ENCODE measurements at places on chromosomes 4 and X. TPM values are rescaled to one million over a fixed set of nuclear protein-coding genes. Genes with fewer than 3 reads are reported as not detected.

DNA sequence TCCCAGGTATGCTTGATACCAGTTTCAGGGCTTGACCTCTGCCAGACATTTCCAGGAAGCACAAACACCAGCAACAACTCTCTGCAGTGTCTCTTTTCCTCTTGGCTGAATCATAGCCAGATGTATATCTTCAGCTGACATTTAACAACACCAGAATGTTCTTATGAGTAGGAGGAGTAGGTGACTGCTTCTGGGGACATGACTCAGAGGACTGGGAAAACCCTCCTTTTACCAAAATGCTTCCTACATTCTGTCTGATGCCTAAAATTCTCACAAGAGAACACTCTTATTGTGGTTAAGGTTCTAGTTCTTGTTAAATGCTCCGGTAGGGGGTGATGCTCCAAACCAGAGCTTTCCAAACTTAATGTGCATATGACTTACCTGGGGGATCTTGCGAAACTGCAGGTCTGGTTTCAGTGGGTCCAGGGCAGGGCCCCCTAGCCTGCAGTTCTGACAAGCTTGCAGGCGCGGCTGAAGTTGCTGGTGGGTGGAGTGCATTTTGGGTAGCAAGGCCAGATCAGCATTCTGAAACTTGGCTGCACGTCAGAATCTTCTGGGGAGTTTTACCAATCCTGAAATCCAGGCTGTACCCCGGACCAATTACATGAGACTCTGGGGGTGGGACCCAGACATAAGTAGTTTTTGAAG is 329.3 kb upstream of the RPS6KA3 start:
- no peak for DNase-seq
- no peaks in the 10 kb centered on the region for H3K36me3 ChIP-seq
- H3K4me3 ChIP-seq: no peak overlapping the region
- no peaks in the 10 kb centered on the region for H3K27me3 ChIP-seq
- no peaks in the 10 kb centered on the region for H3K4me1 ChIP-seq

DNA sequence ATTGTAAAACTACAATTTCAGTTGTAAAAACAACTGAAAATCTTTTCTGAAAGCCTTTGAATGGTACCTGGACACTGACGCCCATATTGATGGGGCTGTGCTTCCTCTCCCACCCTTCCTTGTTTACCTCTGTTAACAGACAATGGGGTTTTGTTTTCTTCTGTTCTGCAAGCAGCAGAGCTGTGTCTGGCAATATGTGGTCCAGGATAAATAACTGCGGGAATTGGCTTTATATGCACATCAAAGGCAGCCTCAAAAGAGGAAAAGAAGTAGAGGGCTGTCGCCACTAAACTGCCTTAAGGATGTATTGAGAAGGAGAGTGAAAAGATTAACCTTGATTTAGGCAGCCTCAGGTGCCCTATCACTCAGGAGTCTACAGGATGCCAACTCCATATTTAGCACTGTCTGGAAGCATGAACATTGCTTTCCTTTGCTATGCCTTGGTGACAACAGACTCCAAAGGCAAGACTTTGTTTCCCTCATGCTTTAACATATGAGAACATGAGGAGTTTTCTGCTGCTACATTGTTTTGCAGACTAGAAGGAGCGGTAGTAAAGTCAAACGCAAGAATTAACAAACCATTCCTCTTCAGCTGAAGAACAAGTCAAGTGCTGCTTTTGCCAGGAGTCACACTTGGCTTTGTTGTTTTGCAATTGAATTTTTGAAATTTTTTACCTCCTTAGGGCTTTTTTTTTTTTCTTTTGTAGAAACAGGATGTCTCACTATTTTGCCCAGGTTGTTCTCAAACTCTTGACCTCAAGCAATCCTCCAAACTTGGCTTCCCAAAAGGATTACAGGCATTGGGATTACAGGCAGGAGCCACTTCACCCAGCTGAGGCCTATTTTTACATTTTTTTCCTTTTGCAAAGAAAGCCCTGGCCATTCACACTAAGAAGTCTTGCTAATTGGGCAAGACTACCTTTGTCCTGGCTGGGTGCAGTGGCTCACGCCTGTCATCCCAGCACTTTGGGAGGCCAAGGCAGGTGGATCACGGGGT is 3.0 kb downstream of the IL21 start:
- no peaks in the 10 kb centered on the region for H3K36me3 ChIP-seq
- no peaks in the 10 kb centered on the region for H3K4me1 ChIP-seq
- H3K4me3 ChIP-seq: no peak overlapping the region
- no peak for DNase-seq

GRCh38 chrX:96417695-96418094 is 266.9 kb upstream of the DIAPH2 start:
- H3K27me3 ChIP-seq: no peaks in the 10 kb centered on the region
- H3K4me1 ChIP-seq: no peaks in the 10 kb centered on the region
- no peak for DNase-seq
- no peak overlapping the region for H3K4me3 ChIP-seq
- no peak overlapping the region for H3K27ac ChIP-seq

GRCh38 chr4:56127716-56128115 is 179.0 kb downstream of the CEP135 start:
- H3K4me1 ChIP-seq: no peaks in the 10 kb centered on the region
- no peak overlapping the region for H3K27ac ChIP-seq
- H3K27me3 ChIP-seq: no peaks in the 10 kb centered on the region
- no peak overlapping the region for H3K4me3 ChIP-seq
- H3K36me3 ChIP-seq: no peaks in the 10 kb centered on the region
- no peak for DNase-seq

DNA sequence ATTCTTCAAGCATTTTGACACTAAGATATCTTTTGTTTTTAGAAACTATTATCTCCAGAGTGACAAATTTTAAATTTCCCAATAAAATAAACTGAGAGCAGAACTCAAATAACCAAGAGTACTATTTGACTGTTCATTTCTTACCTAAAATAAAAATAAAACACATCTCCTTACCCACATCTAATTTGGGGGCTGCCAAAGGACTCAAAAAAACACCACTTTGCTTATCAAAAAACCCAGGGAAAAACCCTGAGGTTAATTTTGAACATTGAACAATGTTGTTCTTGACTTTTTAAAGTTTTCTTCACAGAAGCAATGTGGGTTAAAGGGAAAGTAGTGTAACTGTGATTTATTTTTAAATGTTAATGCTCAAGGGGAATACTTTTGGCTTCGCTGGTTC is 243.0 kb upstream of the HHIP start:
- H3K36me3 ChIP-seq: no peaks in the 10 kb centered on the region
- H3K27ac ChIP-seq: no peak overlapping the region
- DNase-seq: no peak
- H3K27me3 ChIP-seq: no peaks in the 10 kb centered on the region

GRCh38 chrX:12771445-12772069 is 19.7 kb upstream of the PRPS2 start:
- no peak overlapping the region for H3K4me3 ChIP-seq
- H3K36me3 ChIP-seq: no peaks in the 10 kb centered on the region
- peaks cover 16% of the 10 kb centered on the region for H3K27me3 ChIP-seq
- H3K4me1 ChIP-seq: no peaks in the 10 kb centered on the region
- H3K27ac ChIP-seq: no peak overlapping the region

The GAK gene
- total RNA-seq: 101 TPM

The DRD5 gene
- not detected for total RNA-seq

The MAP7D2 gene
- 0.07 TPM for total RNA-seq

All from K562 (cell line).